ENCODE measurements at places on chromosomes 5 and 9.

DNA sequence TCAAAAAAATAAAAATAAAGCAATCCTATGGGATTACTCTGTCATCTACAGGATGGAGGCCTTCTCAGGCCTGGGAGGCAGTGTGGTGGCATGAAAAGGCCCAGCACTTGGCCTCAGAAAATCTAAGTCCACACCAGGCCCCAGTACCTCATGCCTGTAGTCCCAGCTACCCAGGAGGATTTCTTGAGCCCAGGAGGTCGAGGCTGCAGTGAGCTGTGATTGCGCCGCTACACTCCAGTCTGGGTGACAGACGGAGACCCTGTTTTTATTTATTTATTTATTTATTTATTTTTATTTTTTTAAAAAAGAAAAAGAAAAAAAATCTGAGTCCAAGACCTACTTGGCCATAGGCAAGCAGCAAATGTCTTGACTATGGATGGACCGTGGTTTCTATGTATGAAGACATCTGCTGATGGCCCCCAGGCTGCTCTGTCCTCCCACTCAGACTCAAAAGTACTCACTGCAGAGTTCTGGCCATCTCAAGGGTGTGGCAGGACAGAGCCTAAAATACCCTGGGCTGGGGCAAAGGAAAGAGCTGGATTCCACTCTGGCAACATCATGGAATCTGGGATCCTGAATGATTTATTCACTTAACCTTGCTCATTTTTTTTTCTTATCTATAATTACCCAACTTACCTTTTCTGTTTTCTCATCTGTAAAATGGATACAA, 55.0 kb downstream of the ARHGEF37 start:
- DNase-seq = no peak

DNA sequence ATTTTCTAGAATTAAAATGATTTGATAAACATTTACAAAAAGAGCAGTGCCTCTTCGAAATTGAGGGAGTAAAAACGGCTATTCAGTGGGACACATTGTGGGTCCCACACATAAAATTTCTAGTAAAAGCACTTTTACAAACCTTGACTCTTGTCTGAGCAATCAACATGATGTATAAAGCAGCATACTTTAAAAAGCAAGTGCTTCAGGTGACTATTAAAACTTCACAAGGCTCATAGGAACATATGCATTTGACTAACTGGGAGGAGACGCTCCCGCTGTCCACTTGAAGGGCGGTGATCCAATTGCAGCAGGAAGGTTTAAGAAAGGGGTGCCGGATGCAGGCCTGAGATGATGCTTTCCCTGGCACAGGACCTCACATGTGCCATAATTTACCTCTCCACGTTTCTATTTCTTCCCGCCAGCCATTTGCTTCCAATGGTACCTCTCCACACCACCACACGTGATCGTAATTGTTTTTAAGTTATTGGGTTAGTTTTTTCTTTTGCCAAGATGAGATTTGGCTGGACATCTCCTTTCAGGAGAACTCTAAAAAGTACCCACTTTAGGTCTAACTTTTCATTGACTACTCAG, 1.8 kb downstream of the MCTP1 start:
- no peak for DNase-seq

- no peak for DNase-seq
These were observed 55.0 kb upstream of the TRPC7 start for GRCh38 chr5:136420168-136420898.

DNA sequence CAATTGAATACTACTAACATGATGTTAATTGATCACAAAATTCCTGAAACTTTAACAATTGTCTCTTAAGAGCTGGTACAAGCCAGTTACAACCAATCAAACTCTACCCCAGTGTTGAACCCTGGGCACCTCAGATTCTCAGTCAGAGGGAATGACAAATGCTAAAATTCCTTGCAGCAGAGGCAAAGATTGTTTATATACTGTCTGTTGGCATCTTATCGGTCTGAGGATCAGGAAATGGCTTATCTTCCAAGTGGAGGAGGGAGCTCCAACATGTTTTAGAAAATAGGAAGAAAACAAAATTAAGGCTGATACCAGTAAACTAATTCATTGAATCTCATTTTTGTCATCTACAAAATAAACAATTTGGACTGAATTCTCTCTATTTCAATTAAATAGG, 527.8 kb upstream of the ZNF608 start:
- no peak for DNase-seq

GRCh38 chr5:127840198-127840524, 137.0 kb downstream of the CCDC192 start:
- DNase-seq = no peak

GRCh38 chr5:44099643-44100042, 289.6 kb downstream of the FGF10 start:
- DNase-seq = no peak

DNA sequence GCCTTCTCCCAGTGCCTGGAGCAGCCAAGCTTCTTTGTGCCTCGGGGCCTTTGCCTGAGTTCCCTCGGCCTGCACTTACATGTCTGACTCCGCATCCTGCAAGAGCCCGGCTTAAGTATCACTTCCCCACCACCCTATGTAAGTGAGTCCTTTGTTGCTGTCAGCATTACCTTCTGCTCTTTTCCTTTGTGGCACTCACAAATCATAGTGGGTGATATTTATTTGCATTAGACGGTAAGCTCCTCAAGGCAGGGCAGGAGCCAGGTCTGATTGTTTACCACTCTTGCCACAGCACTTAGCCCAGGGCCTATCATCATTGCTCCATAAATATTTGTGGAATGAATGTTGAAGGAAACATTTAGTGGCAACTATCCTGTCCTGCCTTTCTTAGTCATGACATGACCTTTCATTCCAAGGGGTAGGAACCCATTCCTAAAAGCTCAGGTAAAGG, 4.8 kb downstream of the GM2A start:
- DNase-seq = no peak

DNA sequence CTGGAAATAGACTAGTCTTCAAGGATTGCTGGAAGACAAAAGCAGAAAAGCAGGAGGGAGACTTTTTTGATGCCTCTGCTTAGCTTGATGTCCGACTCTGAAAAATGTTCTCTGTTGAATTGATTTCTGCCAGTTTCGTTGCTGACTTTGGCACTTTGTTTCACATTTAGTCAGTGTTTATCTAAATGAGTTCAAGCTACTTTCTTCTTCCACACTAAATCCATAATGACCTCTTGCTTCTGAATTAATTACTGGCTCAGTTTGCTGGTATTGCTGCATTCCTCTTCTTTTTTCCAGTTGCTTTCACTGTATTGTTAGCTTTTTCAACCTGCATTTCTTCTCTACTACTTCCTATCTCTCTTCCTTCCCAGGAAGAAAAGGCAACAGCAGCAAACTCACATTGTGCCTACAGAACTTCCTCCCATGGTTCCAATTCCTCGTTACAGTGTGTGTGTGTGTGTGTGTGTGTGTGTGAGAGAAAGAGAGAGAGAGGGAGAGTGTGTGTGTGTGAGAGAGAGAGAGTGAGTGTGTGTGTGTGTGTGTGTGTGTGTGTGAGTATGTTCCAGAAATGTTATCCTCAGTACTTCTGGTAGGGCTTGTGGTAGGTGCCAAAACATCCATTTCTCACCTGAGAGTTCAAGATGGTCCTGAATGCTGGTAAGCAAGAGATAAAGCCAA, 234.8 kb downstream of the CSNK1G3 start:
- no peak for DNase-seq

DNA sequence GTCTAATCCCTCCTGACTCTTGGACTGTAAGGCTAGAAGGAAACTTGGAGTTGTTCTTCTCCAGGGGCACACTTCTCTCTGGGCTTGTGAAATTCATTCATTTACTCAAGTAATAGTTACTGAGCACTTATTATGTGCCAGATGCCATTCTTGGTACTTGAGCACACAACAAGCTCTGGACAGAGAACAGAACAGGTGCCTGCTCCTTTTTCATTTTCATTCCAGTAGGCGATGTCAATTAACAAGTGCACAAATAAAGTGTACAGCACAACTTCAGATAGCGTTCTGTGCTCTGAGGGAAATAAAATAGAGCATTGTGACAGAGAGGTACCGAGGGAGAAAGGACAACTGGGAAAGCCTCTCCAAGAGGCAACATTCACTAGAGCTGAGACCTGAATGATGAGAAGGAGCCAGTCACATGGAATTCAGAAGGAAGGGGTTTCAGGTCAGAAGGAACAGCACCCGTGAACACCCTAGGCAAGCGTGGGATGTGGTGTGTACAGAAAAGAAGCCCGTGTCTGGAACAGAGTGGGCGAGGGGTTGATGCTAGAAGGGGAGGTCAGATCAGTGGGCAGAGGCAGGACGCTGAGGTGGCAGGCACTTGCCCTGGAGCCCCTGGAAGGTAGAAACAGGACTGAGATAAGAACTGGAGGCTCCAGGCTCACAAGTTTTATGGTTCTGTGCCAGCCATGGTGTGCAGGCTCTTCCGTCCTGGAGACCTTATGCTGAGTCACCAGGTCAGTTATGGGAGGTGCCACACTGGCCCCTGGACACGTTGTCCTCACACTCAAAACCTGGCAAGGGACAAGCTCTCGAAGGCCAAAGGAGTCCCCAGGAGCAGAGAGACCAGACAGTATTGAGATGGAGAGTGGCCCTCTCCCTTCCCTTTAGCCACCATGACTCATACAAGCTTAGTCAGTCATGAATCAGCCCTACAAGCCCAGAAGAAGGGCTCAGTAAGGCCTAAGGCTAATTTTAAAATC, 7.2 kb upstream of the ABLIM3 start:
- no peak for DNase-seq

DNA sequence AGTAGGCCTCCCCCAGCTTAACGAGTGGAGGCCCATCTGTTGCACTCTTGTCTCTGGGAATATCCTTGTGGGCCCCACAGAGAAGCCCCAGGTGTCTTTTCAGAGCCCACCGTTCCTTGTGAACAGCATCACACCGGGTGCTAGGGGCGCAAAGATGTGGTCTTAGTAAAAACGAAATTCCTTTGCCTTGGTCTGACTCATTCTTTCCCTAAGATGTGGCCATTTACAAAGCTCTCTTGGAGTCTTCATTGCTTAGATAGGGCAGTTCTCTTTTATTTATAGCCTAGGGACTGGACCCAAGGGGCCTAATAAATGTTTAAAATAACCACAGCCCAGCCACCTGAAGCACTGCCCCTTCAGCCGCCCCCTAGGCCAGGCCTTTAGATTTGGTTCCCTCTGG, 52.8 kb upstream of the RPL26L1 start:
- no peak for DNase-seq

- no peak for DNase-seq
These were observed 5.8 kb downstream of the BSPRY start for GRCh38 chr9:113355040-113355596.

DNA sequence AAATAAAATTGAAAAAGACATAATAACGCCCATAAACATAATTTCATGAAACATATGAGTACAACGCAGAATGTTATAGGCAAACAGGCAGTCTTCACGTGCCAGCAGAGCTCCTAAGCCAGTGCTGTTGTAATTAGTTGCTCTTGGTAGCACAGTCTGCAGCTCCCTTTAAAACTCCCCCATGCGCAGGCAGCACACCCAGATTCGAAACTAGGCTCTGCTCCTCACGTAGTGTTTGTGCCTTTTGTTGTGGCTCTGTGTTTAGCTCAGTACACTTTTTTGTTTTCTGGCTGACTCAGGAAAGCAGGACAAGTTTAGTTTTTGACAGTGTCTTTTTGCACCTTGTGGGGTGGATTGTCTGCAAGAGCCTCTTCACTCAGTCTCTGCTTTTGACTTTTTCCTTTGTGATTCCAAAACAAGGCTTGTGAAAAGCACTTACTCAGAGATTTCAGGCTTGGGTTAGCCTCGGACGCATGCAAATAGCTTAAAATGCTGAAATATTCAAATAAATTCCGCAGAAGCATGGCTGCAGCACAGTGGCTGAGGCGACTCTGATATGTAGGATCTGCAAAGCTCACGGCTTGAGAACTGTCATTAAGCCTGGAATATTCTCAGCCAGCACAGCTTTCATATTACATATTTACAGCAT, 113.6 kb downstream of the IRX1 start:
- no peak for DNase-seq

DNA sequence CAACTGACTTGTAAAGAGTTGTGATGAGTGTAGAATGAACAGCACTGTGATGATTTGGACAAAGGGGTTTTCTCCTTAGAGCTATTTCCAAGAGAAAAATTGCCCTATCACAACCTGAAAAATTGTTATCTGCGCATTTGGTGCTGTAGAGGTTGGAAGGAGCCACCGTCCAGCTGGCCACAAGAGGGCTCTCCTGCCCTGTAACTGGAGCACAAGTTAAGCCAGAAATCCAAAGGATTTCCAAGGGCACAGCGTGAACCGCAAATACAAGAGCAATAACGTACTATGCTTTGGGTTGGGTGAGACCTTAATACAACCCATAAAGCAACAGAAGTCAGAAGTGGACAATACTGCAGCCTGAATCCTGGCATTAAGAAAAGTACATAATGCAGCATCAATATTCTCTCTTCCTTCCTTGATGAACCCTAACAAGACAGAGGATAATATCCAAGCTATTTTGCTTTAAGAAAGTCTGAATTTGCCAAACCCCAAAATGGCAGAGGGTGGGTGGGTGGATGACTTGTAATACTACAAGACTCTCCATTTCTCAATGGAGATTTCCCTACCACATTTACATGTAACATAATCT, 56.8 kb upstream of the SMIM32 start:
- DNase-seq = no peak

GRCh38 chr5:177311723-177312648, at the start of gene MXD3:
Gene MXD3 (minus strand): TSS chr5:177311898. CDS start chr5:177311830, 68 bp downstream.
- DNase-seq = peak; percentile 96

DNA sequence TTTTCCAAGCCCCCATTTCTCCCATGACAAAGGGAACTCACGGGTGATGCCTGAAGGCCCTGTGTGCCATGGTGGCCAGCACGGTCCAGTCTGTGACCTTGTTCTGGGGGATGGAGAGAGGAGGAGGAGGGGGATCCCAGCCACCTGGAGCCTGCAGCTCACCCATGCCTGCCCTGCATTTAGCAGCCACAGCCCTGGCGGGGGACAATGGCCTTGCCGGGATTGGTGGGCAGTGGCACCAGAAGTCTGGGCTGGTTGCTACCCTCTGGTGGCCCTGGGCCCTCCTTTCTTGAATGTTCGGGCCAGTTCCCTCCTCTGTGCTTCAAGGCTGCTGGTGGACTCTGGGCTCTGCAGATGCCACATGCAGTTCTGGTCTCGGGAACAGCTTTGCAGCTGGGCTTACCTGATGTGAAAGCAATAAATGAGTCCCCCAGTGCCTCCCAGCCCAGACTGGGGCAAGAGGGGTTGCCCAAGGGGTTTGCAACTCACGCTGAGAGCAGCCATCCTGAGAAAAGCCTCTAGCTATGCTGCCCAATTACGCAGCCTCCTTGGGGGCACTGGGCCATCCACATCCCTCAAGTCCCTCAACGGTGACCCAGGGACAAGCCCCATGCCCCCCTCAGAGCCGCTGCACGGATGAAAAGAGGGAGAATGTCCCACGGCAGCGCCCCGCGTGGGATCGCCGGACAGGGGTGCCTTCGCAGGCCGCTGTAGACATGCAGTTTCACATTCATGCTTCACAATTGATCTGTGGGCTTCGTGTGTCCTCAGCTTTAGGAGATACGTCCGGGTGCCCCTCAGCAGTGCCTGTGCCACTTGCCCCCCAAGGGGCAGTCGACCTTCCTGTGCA, 49.2 kb upstream of the FCN1 start:
- no peak for DNase-seq

DNA sequence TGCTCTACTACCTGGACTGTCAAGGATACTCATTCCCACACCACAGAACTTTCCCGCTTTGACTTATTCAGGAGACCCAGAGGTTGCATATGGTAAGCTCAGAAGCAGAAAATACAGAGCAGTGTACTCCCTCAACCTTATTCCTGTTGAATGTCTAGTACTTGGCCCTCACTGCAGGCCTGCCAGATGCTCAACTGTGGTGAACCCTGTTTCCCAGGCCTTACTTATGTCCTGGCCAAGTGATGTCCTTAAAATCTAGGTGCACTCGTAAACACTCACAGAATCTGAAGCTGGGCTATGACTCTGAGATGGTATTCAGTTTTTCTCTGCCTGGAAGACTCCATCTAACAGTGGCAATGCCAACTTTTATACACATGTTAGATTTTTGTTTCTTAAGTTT, 21.0 kb downstream of the DIAPH1 start:
- no peak for DNase-seq
